ENCODE measurements at places on chromosomes 3 and 15. TPM values are rescaled to one million over a fixed set of nuclear protein-coding genes. Genes with fewer than 3 reads are reported as not detected.

- no peak for DNase-seq
These were observed 23.9 kb downstream of the TMEM207 start for GRCh38 chr3:190425833-190426232.

SERPINI1 gene
- 0.42 TPM for total RNA-seq

- no peak for DNase-seq
These were observed 158.8 kb downstream of the SSR3 start for GRCh38 chr3:156395961-156396710.

- DNase-seq: peak; percentile 66
These were observed 557 bp downstream of the ELL3 start for GRCh38 chr15:43776101-43776717.

GRCh38 chr3:158095111-158095813 is 11.0 kb downstream of the SHOX2 start:
- no peak for DNase-seq

DNAJA4 gene
- total RNA-seq: 16.0 TPM

DNA sequence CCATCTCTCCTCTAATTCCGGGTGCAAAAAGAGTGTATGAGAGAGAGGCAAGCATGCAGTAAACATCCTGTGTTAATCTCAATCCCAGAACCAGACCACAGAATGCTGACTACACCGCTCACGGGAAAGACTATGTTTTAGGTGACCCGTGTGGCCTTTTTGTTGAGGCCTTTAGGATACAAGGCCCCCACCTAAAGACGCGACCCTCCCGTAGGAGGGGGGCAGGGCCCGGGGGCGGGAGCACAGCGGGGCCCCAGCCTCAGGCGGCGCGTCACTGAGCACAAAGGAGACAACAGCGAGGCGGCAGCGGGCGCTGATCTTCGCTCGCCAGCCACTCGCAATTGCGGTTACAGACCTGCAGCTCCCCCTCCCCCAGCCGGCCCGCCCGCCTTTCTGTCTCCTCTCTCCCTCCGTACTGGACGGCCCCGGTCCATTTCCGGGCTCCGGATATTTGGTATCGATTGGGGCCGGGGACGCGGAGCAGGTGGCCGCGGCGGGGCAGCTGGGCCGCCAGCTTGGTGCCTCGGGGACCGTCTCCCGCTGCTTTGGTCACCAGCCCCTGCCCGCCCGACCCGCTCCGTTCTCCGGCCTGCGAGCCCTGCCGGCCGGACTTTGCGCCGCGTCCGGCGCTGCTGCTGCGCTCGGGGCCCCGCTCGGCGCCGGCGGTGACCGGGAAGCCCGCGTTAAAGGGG is at the start of gene CCDC50:
TSS of gene CCDC50 (plus strand) at position 433 of the 692 bp plus-strand sequence. CDS start 281 bp downstream, outside the sequence.
- DNase-seq: peak; percentile 78

MEX3B gene
- total RNA-seq: 0.92 TPM

DNA sequence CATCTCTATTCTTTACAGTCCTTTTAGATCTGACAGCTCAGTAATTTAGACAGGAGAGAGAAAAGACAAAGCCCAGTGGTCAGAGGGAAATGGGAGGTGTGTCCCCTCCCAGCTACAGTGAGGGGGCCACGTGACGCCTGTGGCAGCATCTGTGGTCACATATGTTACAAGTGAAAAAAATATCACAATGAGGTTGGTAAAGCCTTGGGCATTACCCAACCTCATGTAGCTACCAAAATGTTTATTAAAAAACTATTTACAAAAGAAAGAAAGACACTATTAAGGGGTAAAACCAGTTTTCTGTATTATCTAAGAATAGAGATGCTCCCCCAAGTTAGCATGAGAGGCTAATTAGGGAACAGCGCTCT is 42.9 kb upstream of the PLCL2 start:
- no peak for DNase-seq

KLHL40 gene
- not detected for total RNA-seq

FMN1 gene
- 11.5 TPM for total RNA-seq

NR1I2 gene
- total RNA-seq: 0.08 TPM

GRCh38 chr3:188728371-188728896 is 443.3 kb upstream of the TPRG1 start:
- DNase-seq: no peak

DNA sequence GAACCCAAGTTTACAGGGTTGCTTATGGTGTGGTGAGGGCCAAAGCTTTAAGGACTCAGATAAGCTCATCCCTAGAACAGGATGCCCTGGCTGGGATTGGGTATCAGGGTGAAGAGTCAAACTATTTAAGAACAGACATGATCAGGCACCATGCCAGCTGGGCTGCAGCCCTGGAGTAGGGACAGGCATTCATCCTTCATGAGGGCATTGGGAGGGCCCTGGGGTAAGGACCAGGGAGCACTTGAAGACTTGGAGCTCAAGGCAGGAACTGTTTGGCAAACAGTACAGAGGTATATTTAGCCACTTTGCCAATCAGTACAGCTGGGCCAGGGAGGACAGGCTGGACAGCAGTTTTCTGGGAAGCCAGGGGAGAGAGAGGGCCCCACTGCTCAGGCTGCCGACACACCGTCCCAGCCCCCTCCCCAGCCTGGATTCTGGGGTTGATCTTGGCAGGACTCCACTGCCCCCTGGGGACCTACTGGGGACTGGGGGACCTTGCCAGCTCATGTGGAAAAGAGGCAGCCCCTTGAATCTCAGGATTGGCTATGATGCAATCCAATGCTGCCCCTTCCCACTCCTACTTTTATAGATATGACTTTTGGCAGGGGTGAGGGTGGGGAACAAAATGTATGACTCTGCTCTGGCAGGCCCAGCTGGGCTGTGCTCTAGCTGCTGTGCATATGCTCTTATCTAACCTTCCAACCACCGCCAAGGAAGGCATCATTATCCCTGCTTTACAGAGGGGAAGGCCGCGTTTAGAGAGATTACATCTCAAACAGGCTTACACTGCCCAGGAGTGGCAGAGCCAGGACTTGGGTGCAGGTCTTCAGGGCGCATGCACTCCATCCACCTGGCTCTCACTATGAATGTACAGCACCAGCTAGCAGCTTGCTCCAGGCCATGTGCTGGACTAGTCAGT is 2.3 kb downstream of the PLA2G4E start:
- DNase-seq: no peak

DNA sequence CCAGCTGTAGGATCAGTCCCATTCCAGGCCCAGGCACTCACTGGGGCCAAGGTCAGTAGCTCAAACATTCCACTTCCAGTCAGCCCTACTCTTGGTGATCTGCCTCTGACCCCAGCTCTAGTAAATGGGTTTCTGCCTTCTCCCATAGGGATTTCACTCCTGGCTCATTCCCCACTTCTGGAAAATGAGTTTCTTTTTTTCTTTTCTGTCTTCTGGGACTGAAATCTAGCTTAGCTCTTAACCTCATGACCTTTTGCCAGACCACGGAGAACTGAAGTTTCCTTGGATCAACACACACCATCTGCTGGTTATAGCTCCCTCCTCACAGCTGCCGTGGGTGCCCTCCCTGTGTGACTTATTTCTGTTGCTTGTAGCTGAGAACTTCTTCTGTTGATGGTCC is 21.3 kb downstream of the MME start:
- no peak for DNase-seq

GRCh38 chr3:30680789-30681648 is 74.6 kb downstream of the TGFBR2 start:
- no peak for DNase-seq

- DNase-seq: no peak
These were observed 337.5 kb downstream of the NTRK3 start for GRCh38 chr15:87919064-87919463.

- DNase-seq: no peak
These were observed 70.5 kb downstream of the FEM1B start for GRCh38 chr15:68348081-68348480.

C3orf38 gene
- 3.3 TPM for total RNA-seq

DNA sequence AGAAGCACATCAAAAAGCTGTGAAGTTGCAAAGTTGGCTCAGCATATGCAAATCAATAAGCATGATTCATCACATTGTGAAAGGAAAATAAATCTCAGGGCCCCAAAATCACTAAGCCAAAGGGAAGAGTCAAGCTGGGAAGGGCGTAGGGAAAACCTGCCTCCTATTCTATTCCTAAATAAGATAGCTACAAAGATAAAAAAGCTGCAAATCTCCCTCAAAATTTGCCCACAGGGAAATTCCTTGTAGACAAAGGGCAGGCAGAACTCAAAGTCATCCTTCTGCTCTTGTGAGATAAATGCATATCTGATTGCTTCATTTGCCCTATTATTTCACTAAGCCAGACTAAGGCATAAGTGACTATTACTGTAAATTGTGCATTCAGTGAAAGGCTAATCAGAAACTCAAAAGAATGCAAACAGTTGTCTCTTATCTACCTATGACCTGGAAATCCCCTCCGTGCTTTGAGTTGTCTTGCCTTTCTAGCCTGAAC is 30.5 kb upstream of the CCNL1 start:
- DNase-seq: no peak

DNA sequence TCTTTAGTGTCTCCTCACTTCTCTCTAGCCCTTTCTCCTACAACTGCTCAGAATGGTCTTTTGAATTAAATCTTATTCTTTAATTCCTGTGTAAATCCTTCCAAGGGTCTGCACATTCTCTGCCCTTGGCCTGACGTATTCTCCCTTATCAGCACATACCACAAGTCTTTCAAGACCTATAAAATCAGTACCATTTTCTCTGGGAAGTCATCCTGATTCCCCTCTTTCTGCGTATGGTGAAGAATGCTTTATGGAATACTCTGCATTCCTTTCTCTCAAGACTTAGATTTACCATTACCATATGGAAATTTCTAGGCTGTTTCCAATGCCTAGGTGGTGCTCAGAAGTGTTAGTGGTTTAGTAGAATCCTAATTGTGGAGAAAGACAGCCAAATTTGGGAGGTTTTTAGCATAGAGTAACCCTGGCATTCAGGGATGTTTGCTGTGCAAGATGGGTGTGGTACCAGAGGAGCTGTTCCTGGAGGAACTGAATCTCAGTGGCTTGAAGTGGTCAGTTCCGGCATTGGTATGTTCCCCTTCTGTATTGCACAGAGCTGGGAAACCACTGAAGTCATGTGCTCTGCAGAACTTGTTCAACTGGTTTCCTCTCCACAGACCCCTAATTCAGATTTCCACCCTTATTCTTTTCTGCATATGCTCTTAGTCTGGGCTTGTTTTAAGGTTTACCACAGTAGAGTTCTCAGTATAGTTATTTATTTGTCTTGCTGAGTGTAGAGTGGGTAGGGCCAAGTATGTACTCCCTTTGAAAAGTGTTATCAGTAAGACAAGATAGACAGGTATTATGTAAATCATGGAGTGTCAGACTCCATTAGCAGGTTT is 24.5 kb downstream of the IQGAP1 start:
- peak; percentile 91 for DNase-seq

DNA sequence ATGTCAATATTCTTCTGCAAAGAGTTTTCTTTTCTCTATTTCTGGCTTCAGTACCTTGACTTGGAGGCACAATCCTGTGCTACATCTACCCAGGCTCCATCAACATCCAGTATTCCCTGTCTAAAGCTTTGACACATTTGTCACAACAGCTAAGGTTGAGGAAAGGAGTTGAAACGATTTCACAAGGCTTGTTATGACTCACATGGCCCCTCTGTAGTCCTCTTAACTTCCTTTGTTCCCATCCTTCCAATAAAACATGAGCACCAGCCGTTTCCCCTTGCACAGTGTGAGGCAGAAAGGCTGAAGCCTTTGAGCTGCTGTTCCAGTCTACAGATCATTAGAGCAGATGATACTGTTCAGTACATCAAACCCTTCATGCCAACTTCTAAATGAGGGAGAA is 163.0 kb upstream of the TMCO5A start:
- no peak for DNase-seq

FGF7 gene
- not detected for total RNA-seq

DNA sequence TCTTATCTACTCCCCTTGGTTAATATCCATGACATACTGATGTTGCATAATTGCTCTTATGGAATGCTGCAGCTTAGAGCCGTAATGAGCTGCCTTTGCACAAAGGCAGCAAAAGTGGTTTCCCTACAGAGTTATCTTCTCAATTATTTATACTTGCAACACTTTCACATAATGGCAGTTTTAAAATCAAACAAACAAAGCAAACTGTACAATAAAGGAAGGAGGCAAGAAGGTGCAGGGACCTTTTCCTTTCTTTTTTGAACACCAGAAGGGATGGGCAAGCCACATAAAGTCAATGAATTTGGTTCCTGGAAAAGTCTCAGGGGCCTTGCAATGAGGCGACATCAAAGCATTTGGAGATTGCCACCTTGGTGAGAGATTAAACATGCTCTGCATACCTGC is 188.0 kb downstream of the MEIS2 start:
- peak; percentile 62 for DNase-seq

CHRNA7 gene
- 2.4 TPM for total RNA-seq

GRCh38 chr3:171113716-171114115 is 87.2 kb upstream of the SLC2A2 start:
- DNase-seq: no peak

DNA sequence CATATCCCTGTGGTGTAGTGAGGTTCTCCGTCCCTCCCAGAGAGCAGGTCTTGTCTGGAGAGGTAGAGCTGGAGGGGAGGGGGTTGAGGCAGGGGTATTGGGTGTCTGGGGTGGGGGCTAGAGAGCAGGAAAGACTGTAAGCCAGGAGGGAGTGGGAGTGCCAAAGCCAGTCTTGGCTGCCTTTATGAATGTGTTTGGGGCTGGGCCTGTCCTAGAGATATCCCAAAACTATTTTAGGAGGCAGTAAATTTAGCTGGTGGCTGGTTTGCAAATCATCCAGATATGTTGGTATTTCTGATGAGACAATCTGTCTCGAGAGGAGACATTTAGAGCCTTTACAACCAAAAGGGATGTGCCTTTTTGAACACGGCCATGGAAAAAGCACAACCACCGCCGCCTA is 166.6 kb downstream of the TLE3 start:
- no peak for DNase-seq

MOBP gene
- total RNA-seq: not detected

LRRIQ4 gene
- total RNA-seq: not detected

Measured in HT-29 (cell line).